ENCODE measurements at places on chromosomes 6 and 20.

GRCh38 chr6:54440549-54440948 lies 132.3 kb downstream of the TINAG start:
- H3K4me1 ChIP-seq, result no peaks in the 10 kb centered on the region
- H3K36me3 ChIP-seq, result no peaks in the 10 kb centered on the region
- no peak overlapping the region for H3K27ac ChIP-seq
- no peak for DNase-seq
- H3K27me3 ChIP-seq, result no peaks in the 10 kb centered on the region
- no peak overlapping the region for H3K4me3 ChIP-seq

GRCh38 chr6:30344191-30344867 lies 627 bp upstream of the RPP21 start:
- peaks cover 4% of the 10 kb centered on the region for H3K4me1 ChIP-seq
- no peak overlapping the region for H3K27ac ChIP-seq
- DNase-seq, result no peak
- peaks cover 13% of the 10 kb centered on the region for H3K36me3 ChIP-seq
- peak overlapping the region; percentile 85 for H3K4me3 ChIP-seq

DNA sequence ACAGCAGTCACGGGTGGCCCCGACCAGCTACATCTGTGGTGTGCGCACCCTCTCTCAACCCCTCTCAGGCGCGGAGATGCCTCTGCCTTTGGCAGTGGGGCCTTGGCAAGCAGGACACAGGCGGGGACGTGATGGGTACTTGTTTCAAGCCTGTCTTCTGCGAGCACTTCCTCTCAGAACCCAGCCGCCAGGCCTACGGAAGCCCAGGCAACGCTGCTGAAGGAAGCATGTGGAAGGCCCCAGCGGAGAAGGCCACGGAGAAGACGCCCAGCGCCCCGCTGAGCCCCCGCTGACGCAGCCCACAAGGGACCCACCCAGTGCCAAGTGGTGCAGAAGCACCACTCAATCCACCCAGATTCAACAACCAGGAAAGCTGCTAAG lies 13.0 kb downstream of the SERPINB6 start:
- no peak for DNase-seq
- no peaks in the 10 kb centered on the region for H3K4me1 ChIP-seq
- H3K4me3 ChIP-seq, result no peak overlapping the region
- H3K27me3 ChIP-seq, result no peaks in the 10 kb centered on the region

GRCh38 chr6:23985015-23985414 lies 141.0 kb upstream of the NRSN1 start:
- no peaks in the 10 kb centered on the region for H3K4me1 ChIP-seq
- H3K27me3 ChIP-seq, result no peaks in the 10 kb centered on the region
- no peak overlapping the region for H3K4me3 ChIP-seq
- no peaks in the 10 kb centered on the region for H3K36me3 ChIP-seq

- no peaks in the 10 kb centered on the region for H3K4me1 ChIP-seq
- H3K27me3 ChIP-seq, result no peaks in the 10 kb centered on the region
- no peak overlapping the region for H3K4me3 ChIP-seq
- no peak for DNase-seq
- no peak overlapping the region for H3K27ac ChIP-seq
Observed at GRCh38 chr20:42261766-42262270, 643.6 kb upstream of the CHD6 start.

DNA sequence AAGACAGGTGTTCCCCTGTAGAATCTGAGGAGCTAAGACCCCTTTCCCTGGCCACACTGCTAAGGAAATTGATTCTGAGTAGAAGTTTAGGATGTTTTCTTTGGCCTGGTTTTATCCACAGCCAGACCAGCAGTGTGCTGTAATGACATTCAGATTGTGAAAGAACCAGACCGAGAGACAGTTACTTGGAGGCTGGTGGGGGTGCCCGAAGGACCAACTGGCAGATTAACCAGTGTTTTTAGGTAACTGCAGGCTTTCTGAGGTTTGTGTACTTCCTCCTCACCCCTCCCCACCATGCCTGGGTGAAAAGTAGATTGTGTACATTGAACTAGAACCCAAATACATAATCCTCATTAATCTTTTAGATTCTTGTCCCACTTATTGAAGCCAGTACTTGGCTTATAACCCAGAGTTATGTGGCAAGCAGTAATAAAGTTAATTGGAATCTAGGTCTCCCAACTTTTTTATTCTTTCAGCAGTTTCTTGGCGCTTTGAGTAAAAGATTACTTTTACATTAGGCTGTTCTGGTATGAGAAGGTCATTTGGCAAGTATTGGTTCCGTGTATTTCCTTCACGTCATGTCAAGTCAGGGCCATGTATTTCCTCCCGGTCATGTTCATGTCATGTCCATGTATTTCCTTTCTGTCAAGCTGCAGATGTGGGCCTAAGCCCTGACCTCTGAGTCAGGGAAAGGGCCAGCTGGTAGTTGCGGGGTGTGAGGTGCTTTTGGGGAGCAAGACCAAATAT lies 93.7 kb downstream of the TCP11 start:
- no peak for DNase-seq
- peak overlapping the region; percentile 87 for H3K27ac ChIP-seq
- peaks cover 53% of the 10 kb centered on the region for H3K4me1 ChIP-seq
- H3K27me3 ChIP-seq, result no peaks in the 10 kb centered on the region
- peaks cover 5% of the 10 kb centered on the region for H3K36me3 ChIP-seq

DNA sequence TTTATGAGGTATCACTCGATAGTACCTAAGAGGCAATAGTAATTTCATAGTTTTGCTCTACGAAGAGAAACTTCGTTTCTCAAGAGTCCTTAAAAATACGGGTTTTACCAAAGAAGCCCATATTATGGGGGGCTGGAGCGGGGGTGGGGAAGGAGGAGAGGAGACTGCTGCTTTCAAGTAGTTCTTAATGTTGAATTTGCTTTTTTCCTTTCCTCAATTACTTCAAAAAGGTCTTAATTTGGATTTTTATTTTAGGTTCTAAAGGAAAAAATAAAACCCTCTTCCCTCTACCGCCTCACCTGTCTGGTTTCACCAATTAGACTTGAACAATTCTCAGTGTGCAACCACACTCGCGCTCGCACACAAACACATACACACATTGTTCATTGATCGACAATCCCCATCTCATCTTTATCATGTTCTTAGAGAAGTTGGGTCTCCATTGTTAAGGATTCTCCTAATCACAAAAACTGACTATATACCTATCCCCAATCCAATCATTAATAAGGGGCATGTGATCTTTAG lies 97.2 kb downstream of the HFE start:
- H3K4me1 ChIP-seq, result peaks cover 9% of the 10 kb centered on the region
- peak overlapping the region; percentile 76 for H3K27ac ChIP-seq
- no peaks in the 10 kb centered on the region for H3K27me3 ChIP-seq
- H3K4me3 ChIP-seq, result peak overlapping the region; percentile 59

All from ascending aorta (tissue), 2 donors.